NCI-H1417 (cell line): ENCODE measurements at places on chromosomes 13 and 19.
A peak's percentile ranks its signal among the peaks of the same experiment; 100 is the strongest.

DNA sequence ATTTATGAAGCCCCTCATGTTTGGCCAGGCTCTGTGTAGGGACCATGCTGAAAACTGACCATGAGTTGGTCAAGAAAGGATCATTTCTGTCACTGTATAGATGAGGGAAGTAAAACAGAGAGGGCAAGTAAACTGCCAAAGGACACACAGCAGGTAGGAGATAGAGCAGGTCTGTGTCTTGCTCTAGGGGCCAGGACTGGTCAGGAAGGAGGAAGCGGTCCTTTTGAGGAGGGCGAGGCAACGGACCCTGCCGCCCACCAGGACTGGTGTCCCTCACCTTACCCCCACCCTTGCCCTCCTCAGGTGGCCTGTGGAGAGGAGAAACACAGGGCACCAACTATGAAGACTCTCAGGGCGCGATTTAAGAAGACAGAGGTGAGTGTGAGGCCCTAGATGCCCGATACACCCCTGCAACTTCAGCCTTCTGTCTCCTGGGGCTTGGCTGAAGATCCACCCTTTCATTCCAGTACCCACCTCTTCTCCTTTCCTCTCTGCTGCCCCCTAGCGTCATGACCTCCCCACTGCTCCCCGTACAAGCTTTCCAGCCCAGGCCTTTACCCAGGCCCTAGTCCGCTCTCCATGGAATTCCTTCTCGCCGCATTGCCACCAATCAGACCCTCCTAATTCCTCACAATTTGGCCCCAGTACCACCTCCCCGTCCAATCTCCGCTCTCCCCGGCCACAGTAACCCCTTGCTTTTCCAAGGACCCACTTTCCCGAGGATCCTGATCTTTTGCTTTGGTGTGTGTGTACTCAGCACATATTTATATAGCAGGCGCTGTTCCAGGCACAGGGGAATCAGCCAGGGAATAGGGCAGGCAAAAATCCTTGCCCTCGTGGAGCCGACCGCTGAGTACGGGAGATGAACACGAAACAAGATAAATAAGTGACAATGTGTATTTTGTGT lies 3.9 kb downstream of the ANKRD24 start:
- peak; percentile 71 for DNase-seq

GRCh38 chr13:74015137-74015536 lies 119.1 kb downstream of the KLF12 start:
- DNase-seq, result no peak

- no peak for DNase-seq
These were observed 44.9 kb upstream of the ITM2B start for GRCh38 chr13:48188131-48188530.

DNA sequence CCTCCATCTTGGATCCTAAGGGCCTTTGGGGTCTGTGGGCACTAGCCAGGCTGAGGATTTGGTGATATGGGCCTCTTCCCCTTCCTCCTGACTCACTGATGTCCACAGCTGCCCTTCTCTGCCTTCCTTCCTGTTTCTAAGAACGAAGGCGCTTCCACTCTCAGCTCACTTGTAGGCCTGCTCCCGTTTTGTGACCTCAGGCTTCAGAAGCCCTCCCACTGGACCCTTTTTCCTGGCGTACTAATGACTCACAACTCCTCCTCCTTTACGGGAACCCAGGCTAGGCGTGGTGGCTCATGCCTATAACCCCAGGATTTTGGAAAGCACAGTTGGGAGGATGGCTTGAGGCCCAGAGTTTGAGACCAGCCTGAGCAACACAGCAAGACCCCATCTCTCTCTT lies 55.6 kb downstream of the TMED1 start:
- no peak for DNase-seq

DNA sequence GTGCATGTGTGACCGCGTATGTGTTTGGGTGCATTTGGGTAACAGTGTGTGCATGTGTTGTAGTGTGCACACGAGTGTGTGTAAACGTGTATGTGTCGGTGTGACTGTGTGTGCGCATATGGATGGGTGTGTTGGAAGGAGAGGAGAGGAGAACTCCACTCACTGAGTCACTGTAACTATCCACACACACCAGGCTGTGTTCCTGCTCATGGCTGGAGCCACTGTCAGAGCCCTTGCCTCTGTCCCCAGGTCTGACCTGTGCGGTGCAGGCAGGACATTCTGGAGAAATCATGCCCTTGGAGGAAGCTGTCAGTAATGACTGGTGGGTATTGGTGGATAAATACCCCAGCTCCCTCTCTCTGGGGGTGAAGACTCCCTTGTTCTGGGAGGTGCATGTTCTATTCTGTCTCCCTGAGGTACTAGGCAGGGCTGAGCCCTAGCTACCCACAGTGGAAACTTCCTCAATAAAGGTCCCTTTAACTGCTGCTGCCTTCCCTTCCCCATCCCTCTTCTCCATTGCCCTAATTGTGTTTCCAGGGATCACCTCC lies 48.4 kb downstream of the CYP4F22 start:
- no peak for DNase-seq

DNA sequence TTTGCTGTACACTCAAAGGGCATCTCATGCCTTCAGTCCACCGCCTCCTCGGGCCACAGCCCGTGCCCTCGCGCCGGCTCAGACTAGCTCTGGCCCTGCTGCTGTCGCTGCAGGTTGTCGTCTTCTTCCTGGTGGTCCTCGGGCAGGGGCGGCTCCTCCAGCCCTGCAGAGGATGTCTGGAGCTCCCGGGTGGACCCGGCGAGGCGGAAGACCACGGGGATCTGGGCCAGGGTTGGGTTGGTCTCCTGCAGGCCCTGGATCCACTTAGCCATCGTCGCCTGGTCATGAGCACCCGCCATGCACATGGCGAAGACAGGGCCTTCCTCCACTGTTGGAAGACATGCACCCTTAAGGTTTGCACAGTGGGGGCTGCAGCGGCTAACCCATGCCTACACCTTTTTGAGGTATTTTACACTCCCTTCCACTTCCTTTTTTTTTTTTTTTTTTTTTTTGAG lies 489 bp upstream of the ZNF653 start:
- no peak for DNase-seq

- DNase-seq, result no peak
These were observed 657.4 kb upstream of the ATXN8OS start for GRCh38 chr13:69450245-69450644.

- no peak for DNase-seq
These were observed 312.0 kb downstream of the ATP8A2 start for GRCh38 chr13:25683662-25684370.

DNA sequence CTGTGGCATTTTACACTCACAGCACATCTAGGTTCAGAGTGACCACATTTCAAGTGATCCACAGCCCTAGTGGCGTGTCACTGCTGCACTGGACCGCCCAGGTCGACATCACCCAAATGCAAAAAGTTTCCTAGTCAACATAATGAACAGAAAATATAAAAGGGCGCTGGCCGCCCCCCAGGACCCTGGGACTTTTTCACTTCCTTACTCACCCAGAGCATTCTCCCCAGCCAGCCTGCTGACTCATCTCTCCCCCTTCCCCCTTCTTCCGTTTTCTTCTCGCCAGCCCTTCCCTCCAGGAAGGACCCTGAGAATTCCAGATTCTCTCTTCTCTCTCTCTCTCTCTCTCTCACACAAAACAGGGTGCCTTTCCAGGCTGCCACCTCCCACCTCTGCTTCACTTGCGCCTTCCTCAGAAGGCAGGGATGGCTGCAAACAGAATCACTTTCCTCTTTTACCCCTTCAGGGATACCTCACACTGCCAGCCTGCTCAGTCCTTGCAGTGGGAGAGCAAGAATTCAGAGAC lies 21.0 kb upstream of the GRWD1 start:
- no peak for DNase-seq

GRCh38 chr13:101875717-101876393 lies 423.4 kb downstream of the ITGBL1 start:
- peak; percentile 89 for DNase-seq

DNA sequence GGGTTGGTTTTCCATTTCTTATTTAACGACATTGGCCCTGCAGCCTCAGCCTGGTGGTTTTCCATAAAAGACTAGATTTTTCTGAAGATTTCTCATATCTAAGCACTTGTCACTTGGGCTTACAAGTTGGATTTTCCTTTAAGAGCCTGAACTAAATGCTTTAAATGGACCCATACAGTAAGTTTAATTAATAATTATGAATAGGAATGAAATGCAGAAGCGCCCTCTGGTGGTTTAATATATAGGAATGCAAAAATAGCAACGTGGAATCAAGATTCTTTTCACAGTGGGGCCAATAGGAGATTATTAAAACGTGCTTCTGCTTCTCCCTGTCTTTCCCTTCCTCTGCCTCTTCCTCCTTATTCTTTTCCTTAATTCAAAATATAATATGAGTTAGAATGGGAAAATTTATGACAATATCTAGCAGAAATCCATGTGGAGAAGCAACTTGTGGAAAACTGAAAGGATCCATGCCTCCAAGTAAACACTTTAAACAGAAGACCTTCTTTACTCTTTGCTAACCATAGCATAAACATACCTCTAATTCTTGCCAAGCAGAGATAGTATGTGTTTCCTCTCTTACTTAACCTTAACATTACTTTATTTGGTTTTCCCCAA lies 324.0 kb downstream of the GPC5 start:
- peak; percentile 49 for DNase-seq

DNA sequence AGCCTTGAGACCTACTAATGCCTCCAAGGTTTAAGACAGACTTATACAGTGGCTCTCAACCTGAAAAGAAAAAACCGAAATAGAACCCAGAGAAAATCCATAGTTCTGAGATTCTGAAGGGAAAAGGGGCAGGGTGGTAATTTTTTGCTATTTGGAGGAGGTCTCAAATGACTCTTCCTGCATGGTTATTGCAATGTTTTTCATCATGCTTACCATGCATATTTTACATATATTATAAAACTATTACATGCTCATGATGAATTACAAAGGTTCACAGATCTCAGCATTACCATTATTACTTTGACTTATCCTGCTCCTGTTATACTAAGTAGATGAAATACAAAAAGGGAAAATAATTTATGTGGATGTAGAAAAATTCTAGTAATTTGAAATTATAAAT lies 47.6 kb downstream of the N4BP2L2 start:
- no peak for DNase-seq

DNA sequence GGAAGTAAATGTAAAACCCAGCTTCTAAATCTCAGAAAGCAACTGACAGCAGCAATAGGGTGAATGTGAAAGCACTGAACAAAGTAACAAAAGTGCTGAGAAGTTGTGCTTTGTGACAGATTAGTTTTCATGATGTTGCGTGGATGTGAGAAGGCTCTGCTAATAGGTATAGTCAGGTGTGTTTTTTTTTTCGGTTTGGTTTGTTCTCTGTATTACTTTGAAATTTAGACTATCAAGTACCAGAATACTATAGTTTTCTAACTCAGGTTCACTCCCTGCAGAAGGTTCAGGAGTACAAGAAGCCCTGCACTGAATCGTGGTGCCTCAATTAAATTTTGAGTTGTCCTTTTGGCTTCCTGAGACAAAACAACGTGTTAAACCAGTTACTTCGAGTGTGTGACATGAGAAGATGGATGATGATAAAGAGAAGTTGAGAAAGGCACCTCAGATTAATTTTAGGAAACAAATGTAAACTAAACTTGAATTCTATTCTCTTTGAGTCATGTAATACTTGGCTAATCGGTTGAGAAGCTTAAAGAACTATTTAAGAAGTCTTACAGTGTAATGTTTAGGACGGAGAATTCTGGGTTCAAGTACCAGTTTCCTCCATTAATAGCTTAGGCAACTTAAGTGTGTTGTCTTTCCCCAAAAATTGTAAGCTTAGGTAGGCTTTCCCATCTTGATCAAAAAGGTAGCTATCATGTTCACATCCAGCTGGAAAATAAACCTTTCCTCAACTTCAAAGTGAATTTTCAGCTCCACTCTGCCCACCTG lies 10.3 kb downstream of the MIR17HG start:
- no peak for DNase-seq

DNA sequence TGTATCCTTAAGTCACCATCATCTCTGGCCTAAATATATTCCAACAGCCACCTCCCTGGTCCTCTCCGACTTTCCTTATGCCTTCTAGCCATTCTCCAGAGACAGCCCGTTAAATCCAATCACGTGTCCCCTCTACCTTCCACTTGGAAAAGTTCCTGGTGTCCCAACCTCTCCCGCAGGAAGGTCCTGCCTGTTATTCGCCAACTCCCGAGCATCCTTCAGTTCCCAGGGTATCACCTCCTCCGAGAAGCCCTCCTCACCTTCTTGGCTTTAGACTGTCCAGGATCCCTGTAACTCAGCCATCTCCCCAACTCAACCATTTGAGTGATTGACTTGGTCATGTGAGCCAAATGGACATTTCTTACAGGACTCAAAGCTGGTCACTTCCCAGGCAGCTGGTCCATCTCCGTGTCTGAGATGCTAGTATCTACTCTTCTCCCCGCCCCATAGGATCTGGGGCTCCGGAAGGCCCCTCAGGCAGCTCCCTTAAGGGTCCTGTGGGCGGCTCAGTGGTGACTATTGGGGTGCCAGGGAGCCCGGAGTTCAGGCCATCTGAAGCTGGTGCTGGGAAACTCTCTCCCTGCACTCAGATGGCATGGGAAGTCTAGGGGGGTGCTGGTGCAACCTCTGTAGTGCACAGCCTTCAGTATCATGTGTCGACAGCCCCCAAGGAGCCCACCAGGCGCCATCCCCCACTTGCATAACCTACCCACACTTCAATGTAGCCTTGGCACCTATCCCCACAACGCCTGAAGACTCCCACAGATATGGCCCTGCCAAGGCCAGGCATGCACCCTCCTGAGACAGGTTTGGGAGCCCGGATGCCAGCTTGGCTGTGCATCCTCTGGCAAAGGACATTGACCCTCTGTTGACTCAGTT lies 27.9 kb upstream of the NANOS3 start:
- DNase-seq, result no peak

DNA sequence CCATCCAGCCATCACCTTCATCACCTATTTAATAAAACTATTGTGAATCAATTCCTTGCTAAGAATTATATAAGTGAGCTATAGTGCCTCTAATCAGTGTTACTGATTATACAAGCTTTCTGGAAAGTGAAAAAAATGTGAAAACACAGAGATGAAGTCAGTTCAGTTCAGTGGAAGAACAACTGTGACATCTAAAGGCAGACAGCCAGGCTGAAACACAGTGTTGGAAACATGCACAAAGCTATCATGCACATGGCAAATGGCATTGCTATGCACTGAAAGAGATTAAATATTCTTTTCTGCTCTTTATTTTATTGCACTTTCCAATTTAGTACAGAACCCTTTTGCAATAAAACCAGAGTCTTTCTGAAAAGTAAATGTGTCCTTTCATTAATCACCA lies 294.0 kb downstream of the RBM26 start:
- no peak for DNase-seq

- no peak for DNase-seq
These were observed 702.8 kb downstream of the LIG4 start for GRCh38 chr13:107512551-107512950.

DNA sequence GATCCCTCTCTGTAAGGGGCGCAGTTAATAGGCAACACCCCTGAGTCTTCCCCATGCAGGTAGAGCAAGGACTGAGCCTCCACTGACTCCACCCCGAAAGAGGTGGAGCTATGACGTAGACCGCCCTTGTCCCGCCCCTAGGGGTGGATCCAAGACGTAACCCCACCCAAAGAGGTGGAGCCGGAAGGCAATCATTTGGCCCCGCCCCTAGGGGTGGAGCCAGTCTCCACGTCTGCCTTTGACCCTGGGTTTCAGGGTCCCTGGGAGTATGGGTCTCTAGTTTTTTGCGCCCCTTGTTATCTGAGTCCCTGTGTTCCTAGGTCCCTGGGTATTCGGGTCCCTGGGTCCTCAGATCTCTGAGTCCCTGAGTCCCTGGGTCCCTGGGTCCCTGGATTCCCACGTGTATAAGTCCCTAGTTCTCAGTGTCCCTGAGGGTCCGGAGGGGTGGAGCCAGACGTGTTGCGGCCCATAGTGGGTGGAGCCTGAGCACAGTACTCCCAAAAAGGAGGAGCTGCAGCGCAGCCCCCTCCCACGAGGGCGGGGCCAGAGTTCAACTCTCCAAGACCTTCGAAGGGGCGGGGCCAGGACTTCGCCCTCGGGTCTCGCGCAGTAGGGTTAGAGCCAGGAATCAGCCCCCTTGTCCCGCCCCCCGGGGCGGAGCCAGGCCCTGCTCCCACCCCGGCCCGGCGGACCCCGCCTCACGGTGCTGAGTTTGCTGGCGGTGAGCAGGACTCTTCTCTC lies 5.3 kb downstream of the DENND1C start:
- DNase-seq, result no peak
